ENCODE measurements at places on chromosomes 5 and 9. TPM values are rescaled to one million over a fixed set of nuclear protein-coding genes. Genes with fewer than 3 reads are reported as not detected.

The NELFB gene
- 43.6 TPM for total RNA-seq

The KIAA0825 gene
- 2.2 TPM for total RNA-seq

The IL4 gene
- not detected for total RNA-seq

The ZNF879 gene
- total RNA-seq: 4.6 TPM

GRCh38 chr9:113522419-113522818 lies 58.9 kb downstream of the RGS3 start:
- no peak for DNase-seq

DNA sequence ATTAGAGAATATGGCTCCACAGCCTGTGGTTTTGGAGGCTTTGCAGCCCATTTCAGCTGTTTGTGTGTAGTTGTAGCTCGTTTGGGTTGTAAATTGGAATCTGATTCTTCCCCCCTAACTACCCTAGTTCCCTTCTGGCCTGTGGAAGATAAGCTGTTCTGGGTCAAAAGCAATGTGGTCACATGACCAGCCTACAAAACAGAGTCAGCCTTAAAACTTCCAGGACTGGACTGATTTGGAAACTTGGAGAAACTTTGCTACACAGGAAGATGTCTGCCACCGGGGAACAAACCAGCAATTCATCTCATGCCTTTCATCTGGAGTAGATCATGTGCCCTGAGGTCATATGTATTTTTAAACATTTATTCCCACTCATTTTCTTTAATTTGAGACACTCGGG lies 83.8 kb downstream of the DAPK1 start:
- no peak for DNase-seq

DNA sequence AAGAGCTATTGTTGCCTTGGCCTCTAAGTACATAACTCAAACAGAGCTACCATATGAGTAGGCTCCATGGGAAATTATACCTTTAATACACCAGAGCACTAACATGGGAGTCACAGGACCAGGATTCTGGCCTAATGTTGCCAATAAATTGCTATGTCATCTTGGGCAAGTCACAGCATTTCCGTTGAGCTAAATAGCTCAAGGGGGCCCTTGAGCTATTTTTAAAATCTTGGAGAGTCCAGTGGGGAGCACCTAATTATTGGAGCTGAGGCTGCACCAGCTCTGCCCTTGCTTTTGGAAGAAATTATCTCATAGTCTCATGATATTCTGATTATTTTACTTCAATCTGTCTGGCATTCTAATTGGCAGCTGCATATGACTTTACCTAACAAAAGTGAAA lies 350.8 kb downstream of the ENC1 start:
- no peak for DNase-seq

DNA sequence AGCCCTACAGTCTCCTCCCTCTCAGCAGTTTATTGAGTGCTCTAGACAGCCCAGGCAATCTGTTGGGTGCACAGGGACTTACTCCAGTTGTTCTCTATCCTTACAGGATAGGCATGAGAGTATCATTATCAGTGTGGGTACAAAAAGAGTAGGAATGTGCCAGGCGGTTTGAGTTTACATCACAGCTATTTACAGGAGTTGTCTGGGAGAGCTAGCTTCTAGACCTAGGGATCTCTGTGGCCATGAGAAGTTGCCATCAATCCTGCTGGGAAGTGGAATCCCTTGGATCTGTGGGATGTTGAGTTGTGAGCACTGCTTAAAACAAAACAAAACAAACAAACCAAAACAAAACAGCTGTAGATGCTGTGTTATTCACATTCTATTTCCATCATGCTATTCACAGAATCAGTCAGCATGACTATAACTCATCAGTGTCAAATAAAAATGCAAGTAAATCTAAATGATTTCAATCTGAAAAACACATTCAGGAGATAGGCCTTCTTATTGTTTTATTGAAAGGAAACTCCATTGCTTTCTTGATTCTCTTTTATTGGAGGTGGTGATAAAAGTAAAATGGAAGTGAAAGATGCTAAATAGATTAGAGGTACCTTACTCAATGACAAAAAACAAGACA lies 552.4 kb upstream of the ZNF608 start:
- DNase-seq: no peak
